ENCODE measurements at places on chromosomes 5 and 9.

GRCh38 chr9:113616621-113617496 lies 153.3 kb downstream of the RGS3 start:
- DNase-seq = no peak

DNA sequence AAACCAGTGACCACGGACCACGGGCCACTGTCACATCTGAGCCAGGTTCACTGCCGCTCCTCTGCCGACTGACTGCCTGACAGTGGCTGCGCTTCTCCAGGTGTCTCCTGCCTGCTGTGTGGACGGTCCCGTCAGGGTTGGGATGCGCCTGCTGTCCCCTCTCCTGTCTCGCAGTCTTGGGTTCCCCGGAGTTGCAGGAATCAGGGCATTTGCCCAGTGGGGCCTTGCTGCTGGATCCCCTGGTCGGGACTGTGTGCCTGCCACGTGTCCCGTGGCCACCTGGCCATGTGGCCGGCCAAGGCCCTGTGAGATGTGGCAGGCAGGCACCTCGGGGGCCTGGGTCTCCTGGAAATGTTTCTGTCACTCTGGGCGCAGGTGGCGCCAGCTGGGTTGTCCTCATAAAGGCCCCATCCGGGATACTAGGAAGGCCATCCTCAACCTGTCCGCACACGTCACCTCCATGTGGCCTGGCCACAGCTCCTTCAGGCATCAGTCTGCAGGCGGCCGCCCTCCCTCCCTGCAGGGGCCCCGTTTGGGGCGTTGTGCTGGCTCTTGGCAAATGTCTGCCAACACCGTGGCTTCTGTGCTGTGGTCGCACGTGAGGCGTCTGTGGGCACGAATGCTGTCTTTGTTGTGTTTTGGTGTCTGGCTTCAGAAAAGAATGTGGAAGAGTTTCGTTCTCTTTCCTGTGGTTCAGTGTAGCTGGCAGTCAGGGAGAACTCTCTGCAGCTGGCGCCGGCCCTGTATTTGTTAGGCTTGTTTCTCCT lies 6.4 kb upstream of the TOR4A start:
- DNase-seq = no peak

DNA sequence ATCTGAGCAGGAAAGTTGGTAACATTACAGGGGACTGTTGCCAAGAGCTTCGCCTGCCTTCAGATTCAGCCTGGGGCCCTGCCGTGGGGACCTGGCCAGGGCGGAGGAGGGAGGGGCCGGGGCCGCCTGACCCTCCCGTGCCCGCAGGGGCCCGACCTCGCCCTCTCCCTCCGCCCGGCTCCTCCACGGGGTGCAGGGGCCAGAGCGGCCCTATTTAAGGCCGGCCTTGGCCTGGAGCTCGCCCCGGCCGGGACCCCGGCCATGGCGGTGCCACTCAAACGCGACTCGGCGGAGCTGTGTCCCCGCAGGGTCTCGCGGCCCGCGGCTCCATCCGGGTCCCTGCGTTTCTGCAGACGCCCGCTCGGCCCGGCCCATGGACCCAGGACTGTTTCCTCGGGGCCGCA lies 757 bp downstream of the TMEM250 start:
- DNase-seq = no peak

GRCh38 chr9:82152181-82152580 lies 163.6 kb downstream of the SPATA31D1 start:
- no peak for DNase-seq

GRCh38 chr9:134180786-134181647 lies 16.7 kb upstream of the RNU6ATAC start:
- no peak for DNase-seq

DNA sequence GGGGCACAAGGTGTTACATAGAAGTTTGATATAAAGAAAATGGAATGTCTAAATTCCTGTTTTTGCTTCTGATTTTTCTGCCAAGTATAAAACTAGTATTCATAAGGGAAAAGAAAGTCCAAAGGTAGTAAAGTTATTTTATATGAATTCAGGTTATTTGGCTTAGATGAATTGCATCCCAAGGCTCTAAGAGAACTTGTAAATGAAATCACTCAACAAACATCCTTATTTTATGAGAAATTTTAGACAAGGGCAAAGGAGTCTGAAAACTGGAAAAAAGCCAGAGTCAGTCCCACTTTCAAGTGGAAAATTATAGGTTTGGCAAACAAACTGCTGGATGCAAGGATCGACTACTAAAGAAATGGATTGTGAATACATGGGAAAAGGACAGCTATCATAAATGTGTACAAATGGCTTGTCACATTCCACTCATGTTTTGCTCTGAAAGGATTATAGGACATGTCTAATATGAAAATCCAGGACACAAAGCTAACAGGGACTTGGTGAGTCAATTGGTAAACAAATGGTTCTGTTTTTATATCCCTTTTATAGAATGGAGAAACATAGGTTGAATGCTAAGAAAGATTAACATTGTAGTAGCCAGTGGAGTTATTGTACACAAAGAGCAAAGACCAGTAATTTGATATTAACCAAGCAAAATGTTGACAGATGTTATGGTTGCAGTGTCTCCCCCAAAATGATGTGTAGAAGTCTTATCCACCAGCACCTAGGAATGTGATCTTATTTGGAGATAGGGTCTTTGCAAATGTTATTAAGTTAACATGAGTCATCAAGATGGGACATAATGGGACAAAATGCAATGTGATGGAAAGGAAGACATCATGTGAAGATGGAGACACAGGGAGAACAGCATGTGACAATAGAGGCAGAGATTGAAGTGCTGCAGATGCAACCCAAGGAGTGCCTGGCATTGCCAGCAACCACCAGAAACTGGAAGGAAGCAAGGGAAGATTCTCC lies 495.7 kb downstream of the TLE1 start:
- no peak for DNase-seq

DNA sequence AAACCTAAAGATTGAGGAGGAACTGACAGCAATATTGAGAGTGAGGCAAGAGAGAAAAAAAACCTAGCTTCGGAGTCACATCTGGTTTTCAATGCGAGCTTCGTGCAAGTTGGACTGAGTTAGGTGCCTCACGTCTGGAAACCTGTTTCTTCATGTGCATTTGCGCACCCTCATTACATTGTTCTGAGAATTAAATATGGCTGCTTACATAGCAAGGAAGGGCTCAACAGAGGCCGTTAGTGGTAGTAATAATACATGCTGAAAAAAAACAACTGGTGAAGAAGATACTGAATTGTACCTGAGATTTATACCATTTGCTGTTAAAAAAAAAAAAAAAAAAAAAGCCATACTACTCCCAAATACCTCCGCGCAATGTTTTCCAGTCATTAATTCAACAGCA lies 18.6 kb downstream of the DNAJA1 start:
- DNase-seq = no peak

- no peak for DNase-seq
Measured at GRCh38 chr5:157182143-157182757, 1.6 kb downstream of the ITK start.

DNA sequence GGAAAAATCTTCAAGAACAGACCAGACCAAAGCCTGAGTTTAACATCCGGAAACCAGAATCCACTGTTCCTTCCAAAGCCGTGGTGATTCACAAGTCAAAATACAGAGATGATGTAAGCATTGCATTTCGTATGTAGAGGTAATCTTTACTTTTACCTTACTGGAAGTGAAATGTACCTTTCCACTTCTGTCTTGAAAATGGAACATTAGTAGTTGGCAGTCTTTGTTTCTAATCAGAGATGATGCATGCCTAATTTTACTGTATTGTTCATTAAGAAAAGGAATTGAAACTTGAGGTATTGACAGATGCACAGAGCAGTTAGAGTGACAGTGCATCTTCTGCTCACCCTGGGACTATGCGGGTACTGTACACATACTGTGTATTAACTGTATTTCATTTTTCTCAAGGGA lies 34.6 kb downstream of the HABP4 start:
- no peak for DNase-seq

- DNase-seq = no peak
Measured at GRCh38 chr9:114499528-114499927, 5.7 kb downstream of the WHRN start.
